Hematopoietic multipotent progenitor cell treated with erythropoietin and hydrocortisone succinate and interleukin-3 and kit ligand, for 6 days (in vitro differentiated cells): ENCODE measurements at places on chromosomes 11 and 22.

- peak; percentile 48 for DNase-seq
Observed at GRCh38 chr11:118634431-118635236, 27.2 kb downstream of the PHLDB1 start.

DNA sequence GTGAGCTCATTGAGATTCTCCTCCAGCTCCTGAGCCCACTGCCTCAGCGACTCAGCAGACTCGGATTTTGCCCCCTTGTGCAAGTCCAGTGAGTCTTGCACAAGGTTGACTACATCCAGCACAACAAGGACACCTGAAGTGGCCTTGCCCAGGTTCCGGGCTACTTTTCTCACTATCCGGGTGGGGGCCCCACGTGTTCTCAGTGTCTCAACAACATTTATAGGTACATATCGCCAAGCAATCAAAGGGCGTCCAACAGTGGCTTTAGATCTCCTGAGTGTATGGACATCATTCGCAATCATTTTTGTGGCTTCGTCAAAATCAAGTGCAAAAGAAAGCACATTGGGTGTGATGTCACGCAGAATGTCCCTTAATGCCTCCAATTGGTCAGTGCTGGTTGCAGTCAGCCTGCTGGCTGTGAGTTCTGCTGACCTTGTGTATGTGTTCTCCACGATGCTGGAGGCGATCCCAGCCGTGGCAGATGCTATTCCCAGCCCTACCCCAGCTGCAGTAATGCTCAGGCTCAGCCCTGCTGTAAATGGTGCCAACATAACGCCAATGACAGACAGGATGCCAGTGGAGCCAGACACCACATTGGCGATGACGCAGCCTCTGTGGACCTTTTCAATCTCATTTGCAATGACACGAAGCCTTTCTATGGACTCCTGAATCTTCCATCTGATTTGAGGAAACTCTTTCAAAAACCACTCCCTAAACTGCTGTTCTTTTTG is 10.3 kb downstream of the APOL4 start:
- no peak for DNase-seq

GRCh38 chr11:71435278-71435951 is 12.8 kb downstream of the DHCR7 start:
- no peak for DNase-seq

- DNase-seq: no peak
Observed at GRCh38 chr11:101082813-101083212, 46.8 kb downstream of the PGR start.

GRCh38 chr11:93196816-93197379 is 893 bp downstream of the SLC36A4 start:
- peak; percentile 52 for DNase-seq

- no peak for DNase-seq
Observed at GRCh38 chr11:135004495-135004894, 592.5 kb upstream of the B3GAT1 start.

DNA sequence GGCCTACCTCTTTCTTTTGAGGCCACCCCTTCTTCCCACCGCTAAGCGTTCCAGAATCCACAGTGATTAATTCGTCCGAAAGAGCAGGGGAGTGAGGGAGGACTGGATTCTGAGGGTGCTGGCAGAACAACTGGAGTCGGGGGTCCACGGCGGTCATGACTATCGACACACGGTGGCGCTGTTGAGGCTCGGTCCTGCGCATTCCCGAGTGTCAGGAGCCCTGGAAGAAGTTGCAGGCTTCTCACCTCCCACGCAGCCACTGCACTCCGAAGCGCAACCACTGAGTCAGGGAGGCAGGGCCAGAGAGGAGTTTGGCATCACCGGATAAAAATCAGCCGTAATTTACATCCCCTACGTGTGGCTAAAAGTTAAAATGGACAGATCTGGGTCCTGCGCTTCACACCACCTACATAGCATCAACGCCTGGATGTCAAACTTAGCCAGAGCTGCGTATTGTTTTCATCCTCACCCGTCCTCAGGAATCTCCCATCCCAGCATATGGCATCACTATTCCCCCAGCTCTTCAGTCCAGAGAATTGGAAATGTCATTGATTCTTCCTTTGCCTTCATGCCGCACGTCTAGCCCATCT is 10.7 kb upstream of the CTSF start:
- peak; percentile 82 for DNase-seq

- no peak for DNase-seq
Observed at GRCh38 chr11:117583063-117583801, 213.8 kb downstream of the DSCAML1 start.

GRCh38 chr11:119307219-119307618 is 9.7 kb downstream of the MCAM start:
- DNase-seq: no peak

GRCh38 chr11:7457211-7457610 is 28.1 kb upstream of the OLFML1 start:
- DNase-seq: no peak

GRCh38 chr11:100726680-100727079 is 39.6 kb downstream of the ARHGAP42 start:
- no peak for DNase-seq

GRCh38 chr11:8060801-8061554 is 20.0 kb upstream of the TUB start:
- no peak for DNase-seq

- no peak for DNase-seq
Observed at GRCh38 chr11:64419818-64420485, 61.0 kb downstream of the RPS6KA4 start.

- no peak for DNase-seq
Observed at GRCh38 chr11:95187723-95188122, 43.3 kb downstream of the SESN3 start.

DNA sequence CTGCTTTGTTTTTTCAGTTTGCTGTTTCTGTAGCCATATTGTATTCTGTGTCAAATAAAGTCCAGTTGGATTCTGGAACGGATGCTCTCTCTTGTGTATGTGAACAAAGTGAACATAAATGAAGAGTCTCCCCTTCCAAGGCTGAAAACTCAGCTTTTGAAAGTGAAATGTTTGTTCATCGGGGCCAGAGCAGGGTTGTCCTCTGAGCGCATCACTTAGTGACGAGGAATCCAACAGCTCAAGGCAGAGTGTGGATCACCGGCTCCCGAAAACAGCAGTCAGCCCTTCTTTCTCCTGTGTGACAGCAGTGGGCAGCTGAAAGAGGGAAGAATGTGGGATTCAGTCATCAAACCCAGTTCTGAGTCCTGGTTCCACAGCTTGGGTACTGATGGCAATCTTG is 21.4 kb downstream of the RBX1 start:
- no peak for DNase-seq

- no peak for DNase-seq
Observed at GRCh38 chr11:17560281-17561110, 13.4 kb downstream of the OTOG start.

DNA sequence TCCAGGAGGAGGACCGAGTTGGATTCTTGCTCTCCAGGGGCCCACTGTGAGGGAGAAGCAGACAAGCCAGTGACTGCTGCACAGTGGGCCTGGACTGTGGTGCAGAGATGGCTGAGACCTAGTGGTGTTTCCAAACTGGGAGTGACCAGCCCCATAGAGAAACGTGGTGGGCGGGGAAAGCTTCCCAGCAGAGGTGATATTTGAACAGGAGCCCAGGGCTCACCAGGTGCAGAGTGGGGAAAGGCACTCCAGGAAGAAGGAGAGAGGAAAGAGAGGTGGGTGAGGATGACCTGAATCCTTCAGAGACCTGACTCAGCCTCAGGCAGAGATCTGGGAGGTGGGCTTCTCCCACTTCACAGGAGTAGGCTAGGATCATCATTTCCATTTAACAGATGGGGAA is 52.1 kb upstream of the RASD2 start:
- no peak for DNase-seq

DNA sequence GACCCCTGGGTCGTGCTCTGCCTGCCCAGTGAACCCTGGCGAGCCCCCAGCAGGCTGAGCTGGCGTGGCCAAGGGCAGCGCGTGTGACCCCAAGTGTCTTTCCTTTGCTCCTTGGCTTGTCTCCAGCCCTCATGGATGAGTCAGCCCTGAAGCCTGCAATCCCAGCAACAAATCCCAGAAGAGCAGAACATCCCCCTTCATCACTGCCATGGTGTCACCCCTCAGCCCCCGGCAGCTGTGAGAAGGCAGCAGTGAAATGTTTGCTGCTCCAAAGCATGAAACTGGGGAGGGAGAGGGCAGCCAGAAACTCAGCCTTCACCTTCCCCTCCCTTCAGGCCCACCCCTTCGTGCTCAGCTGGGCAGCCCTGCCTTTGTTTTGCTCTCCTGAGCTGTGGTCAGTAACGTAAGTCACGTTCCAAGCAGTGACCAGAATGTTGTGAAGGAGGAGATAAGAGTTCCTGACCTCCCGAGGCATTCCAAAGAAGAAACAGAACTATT is 29.8 kb downstream of the ADAMTS15 start:
- DNase-seq: no peak

GRCh38 chr22:45689211-45689610 is 17.6 kb downstream of the ATXN10 start:
- peak; percentile 66 for DNase-seq

GRCh38 chr11:123421589-123421988 is 8.5 kb upstream of the GRAMD1B start:
- DNase-seq: peak; percentile 67

DNA sequence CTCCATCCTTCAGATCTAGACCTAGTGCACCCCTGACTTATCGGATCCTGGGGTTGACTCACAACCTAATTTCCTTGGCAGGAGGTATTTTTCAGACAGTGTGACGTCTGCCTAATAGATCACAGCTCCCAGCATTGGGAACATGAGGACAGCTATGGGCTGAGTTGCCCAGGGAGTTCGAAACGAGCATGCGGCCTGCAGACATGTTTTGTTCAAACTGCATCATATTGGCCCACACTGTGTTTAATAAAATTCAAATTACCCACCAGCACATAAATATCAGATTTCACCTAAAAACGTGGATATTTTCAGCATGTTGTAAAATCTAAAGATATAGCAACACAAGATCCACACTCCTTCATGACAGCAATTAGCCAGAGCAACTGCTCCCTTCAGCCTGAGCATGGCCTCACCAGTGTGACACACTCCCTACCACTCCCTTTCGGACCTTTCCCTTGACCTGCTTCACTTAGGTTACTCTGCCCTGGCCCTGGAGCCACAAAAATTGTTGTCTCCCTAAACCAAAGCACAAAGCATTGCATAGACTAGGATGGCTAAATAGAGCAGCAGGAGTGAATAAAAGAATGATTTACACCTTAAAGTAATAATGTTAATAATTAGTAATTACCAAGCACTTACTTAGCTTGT is 53.6 kb upstream of the USP47 start:
- no peak for DNase-seq

DNA sequence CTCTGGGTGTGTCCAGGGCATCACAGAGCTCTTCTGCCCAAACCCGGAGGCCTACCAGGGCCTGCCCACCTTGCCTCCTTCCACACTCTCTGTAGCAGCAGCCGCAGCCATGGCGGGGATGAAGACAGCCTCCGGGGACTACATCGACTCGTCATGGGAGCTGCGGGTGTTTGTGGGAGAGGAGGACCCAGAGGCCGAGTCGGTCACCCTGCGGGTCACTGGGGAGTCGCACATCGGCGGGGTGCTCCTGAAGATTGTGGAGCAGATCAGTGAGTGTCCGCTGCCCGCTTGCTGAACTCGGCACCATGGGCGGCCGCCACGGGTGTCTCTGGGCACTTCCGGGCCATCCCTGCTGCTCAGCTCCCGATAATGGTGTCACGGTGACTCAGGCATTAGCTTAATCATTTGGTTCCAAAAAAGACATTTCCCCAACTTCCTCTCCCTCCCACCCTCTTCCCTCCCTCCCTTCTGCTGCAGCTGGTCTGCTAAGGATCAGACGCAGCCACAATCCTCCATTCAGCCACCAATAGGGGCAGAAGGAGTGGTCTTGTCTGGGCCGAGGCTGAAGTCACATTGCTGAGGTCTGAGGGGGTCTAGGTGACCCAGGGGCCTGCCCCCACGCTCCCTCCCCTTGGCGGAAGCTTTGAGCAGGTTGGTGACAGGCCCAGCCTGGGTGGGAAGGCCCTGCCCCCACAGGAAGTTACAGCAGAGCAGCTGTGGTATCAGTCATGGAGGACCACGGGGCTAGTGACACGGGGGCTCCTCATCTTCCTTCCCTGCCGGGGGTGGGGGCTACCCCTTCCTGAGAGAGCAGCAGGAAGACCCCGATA is 950 bp downstream of the FERMT3 start:
- peak; percentile 94 for DNase-seq

DNA sequence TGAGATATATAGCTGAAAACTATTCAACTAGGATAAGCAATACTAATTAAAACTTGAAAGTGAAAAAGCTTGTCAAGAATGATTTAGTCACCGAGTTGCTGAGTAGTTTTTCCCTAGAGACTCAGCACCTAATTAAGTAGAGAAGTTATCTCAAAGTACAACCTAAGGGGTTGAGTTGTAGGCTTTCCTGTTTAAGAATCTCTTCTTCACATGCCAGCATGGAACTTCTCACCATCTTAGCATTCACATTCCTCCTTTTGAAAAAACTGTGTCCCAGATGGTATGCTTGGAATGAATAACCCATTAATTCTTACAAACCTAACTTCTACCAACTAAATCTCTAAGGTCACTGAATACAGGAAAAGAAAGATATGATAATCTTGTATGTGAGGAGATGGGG is 303.3 kb upstream of the ZC3H12C start:
- DNase-seq: no peak

DNA sequence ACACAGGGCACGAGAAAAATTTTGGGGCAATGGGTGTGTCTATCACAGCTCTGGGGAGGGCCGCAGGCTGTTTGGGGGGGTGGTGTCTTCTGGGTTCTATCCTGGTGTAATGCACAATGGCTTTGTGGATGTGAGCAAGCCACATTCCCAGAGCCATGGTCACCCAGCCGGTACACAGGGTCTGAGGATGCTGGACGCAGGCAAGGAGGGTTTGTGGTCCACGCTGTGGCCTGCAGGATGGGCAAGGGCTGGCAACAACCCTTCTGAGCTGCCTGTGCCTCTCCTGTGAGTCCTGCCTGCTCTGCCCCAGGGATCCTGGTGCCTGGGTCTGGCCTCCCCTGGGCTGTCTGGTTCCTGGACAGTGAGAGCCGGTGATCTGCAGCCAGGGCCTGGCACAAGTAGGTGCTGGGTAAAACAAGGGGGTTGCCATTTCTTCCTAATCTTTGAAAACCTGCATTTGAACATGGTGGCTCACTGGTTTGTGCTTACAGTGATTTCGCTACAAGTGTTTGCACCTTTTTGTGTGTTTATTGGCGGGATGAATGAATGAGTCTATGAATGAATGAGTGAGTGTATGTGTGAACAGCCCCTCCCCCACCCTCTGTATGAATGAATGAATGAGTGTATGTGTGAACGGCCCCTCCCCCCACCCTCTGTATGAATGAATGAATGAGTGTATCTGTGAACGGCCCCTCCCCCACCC is 4.4 kb upstream of the MRPL23 start:
- DNase-seq: no peak

GRCh38 chr11:106001304-106002012 is 20.6 kb downstream of the MSANTD4 start:
- no peak for DNase-seq

- no peak for DNase-seq
Observed at GRCh38 chr11:94309757-94310156, 5.4 kb downstream of the IZUMO1R start.
